AG08395 (cell line): ENCODE measurements at places on chromosomes 13 and 19.

DNA sequence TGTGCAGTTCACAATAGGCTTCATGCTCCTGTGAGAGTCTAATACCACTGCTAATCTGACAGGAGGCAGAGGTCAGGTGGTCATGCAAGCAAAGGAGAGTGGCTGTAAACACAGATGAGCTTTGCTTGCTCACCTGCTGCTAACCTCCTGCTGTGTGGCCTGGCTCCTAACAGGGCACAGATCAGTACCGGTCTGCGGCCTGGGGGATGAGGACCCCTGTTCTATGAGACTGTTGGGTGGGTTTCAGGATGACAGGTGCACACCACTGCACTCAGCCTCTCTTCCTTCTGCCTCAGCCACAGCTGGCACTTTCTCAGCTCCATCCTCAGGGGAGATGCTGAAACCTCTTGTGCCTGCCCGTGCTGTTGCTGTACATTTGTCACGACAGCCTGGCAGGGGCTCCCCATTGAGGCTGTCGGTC, 9.7 kb downstream of the CLEC4G start:
- DNase-seq: no peak

DNA sequence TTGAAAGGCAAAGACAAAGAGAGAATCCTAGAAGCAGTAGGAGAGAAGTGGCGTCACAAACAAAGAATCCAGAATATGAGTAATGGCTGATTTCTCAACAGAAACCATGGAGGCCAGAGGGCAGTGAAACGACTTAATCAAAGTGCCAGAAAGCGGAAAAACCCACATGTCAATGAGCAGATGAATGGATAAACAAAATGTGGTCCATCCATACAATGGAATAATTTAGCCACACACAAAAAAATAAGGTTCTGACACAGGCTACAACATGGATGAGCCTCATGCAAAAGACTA, 52.2 kb upstream of the RANBP3 start:
- DNase-seq: peak; percentile 27

- DNase-seq: peak; percentile 33
Observed at GRCh38 chr13:97224544-97225300, 2.6 kb downstream of the MBNL2 start.

DNA sequence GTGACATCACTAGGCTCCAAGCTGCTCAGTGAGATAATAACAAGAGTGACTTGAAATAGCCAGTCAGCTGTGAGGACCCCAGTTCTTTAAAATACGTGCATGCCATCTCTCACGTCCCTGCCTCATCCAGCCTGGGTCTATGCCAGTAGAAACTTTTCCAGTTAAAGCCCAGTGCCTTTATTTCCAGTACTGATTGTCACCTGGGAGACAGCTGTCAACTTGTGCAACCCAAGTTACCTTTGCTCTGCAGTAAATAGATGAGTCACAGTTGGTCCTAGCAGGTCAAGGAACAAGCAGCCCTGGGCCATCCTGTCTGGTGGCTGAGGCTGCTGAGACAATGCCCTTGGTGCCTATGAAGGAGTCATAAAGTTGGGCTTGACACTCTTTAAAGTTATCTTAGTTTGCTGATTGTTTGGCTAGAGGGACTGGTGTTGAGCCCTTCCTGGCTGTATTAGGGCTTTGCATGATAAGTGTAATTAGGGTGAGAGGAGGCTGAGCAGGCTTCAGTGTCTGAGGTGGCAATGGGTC, 228.7 kb downstream of the LACC1 start:
- DNase-seq: no peak

DNA sequence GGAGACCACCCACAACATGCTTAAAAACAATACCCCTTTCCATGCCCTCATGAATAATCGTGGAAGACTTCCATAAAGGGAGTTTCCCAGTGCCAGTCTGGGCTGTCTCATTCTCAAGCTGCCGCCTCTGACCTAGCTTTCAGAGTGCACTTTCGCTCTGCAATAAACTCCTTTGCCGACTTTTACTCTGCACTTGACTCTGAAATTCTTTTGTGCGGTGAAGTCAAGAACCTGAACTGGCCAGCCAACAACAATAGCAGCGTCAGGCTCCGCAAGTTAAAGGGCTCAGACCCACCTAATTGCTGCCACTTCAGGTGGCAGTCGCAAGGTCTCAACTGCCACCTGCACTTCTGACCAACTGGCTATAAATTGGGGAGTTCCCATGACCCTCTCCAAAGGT, 10.3 kb upstream of the LEUTX start:
- DNase-seq: no peak

DNA sequence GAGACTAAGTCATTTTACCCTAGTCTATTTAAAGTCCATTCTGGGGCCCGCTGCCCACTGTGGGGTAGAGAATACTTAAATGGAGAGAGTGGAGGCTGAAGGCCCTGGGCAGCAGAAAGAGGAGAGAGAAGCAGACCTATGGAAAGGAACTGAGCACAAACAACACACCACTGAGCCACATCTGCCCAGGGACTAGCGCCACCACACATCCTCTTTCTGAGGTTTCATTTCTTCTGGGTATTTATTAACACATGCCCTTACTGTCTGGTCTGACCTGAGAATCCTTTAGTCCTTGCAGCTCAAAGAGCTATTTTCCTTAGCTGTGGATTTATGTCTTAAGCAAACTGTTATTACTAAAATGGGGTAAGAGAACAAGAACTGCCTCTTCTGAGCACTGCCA, 154.0 kb downstream of the NALCN start:
- DNase-seq: no peak

GRCh38 chr19:1811472-1811894, 593 bp downstream of the ATP8B3 start:
- peak; percentile 71 for DNase-seq

- DNase-seq: no peak
Observed at GRCh38 chr19:38538793-38539528, 78.8 kb downstream of the MAP4K1 start.
